ENCODE measurements at places on chromosomes 13 and 19.
A peak's percentile ranks its signal among the peaks of the same experiment; 100 is the strongest.

GRCh38 chr13:24502533-24503378 lies 9.8 kb downstream of the PARP4 start:
- peak; percentile 88 for DNase-seq

DNA sequence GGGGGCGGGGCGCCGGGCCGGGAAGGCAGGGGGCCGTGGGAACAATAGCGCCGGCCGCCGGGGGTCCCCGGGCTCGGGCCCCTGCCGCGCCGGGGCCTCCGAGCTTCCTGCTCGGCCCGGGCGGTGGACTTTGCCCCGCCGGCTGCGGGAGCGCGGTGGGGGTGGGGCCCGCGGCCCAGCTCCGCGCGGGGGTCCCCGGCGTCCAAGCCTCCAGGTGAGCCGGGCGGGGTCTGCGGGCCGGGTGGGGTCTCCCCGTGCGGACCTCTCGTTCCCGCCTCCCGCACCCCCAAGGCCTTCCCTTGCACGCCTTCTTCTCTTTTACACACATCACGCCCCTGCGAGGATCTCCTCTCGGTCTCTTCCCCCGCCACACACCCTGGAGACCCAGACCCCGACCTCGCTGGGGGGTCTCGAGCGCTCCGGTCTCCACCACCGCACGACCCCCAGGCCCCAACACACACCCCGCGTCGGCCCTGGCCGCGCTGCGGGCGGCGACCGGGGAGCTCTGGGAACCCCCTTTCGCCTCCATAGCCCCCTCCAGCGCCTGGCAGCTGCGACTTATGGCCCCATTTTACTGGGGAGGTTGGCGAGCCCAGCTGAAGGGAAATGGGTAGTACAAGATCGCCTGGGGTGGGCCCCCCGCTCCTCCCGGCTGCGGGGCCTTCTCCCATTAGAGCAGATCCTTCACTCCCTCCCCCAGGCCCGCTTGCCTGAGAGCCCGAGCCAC lies 711 bp downstream of the CAMSAP3 start:
- no peak for DNase-seq

DNA sequence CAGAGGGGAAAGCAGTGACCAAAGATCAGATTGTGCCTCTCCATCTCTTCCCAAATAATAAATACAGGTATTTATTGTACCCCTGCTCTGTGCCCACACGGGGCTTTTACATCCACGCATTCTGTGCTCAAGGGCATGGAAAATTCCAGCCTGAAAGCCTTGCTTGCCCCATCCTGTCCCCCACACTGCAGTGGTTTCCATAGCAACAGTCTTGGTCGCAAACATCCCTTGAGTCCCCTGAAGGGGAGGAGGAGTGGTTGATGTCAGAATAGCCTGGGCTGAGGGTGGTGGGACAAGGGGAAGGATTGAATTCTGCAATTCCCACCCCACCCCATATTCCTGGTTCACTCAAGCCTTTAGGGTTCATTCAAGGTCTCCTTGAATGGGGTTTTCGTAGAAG lies 41.0 kb upstream of the USP29 start:
- no peak for DNase-seq

GRCh38 chr13:48890391-48890790 lies 85.3 kb upstream of the FNDC3A start:
- DNase-seq = no peak

DNA sequence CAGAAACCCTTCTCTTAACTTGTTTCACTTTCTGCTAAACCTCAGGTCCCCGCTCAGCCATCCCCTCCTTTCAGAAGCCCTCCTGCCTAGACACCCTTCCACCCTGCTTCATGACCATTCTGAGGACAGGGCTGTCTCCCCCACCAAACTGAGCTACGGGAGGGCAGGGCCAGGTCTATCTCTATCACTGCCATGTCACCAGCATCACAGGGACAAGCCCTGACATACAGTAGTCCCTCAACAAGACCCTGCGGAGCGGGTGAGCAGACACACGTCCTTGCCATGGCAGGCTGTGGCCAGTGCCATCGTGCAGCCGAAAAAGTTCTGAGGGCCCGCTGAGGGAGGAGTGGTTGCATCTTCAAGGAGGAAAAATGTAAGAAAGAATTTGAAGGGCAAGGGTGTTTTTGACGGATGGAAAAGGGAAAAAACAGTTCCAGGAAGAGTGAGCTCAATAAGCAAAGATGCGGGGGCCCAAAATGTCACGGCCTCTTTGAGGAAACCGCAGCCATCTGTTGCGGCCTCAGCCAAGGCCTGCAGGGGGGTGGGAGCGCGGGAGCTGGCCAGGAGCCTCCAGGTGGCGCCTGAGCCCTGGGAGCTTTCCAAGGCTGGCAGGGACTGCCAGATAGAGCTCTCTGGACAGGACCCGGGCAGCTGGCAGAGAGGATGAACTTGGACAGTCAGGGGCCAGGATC lies 8.1 kb downstream of the PTGIR start:
- peak; percentile 72 for DNase-seq

- DNase-seq = no peak
Measured at GRCh38 chr13:102443249-102443648, 41.4 kb upstream of the FGF14 start.

- no peak for DNase-seq
Measured at GRCh38 chr13:44487989-44488388, 88.1 kb downstream of the TSC22D1 start.
